Spleen (tissue), 13 donors: ENCODE measurements at places on chromosomes 6 and 20.
A peak's percentile ranks its signal among the peaks of the same experiment; 100 is the strongest.

- H3K4me3 ChIP-seq, result no peak overlapping the region
- no peak overlapping the region for H3K27ac ChIP-seq
- DNase-seq, result no peak
- no peaks in the 10 kb centered on the region for H3K36me3 ChIP-seq
- H3K27me3 ChIP-seq, result no peaks in the 10 kb centered on the region
Observed at GRCh38 chr6:169854813-169855212, 103.4 kb downstream of the ERMARD start.

DNA sequence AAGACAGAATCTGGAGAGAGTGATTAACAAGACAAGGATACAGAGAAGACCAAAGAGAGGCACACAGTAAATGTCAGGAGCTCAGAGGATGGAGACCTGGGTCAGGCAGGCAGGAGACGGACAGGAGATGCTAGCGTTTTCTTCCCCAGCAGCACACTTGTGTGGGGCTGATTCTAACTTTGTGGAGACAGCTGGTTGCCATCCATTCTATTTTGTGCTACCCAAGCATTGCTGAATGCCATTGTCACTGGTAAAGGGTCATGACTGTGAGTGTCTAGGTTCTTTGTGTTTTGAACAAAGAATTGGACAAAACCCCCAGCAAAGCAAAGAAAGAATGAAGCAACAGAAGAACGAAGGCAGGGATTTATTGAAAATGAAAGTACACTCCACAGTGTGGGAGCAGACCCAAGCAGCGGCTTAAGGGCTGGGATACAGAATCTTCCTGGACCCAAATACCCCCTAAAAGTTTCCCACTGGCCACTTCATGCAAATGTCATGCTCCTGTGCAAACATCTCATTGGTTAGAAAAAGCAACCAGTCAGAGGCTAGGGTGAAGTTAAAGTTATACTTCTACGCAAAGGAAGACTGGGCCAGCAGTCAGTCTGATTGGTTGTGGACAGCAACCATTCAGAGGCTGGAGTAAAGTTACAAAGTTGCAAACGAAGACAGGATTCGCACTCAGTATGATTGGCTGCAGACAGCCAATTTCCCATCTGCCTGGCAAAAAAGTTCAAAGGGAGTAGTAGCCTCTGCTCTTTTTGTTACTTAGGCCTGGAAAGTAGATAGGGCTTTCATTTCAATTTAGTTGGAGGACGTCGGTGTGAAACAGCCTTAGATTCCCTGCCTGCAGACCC is 17.5 kb downstream of the PTK7 start:
- H3K4me3 ChIP-seq, result peak overlapping the region; percentile 4
- H3K4me1 ChIP-seq, result no peaks in the 10 kb centered on the region
- H3K27me3 ChIP-seq, result no peaks in the 10 kb centered on the region
- no peaks in the 10 kb centered on the region for H3K36me3 ChIP-seq
- peak; percentile 19 for DNase-seq

DNA sequence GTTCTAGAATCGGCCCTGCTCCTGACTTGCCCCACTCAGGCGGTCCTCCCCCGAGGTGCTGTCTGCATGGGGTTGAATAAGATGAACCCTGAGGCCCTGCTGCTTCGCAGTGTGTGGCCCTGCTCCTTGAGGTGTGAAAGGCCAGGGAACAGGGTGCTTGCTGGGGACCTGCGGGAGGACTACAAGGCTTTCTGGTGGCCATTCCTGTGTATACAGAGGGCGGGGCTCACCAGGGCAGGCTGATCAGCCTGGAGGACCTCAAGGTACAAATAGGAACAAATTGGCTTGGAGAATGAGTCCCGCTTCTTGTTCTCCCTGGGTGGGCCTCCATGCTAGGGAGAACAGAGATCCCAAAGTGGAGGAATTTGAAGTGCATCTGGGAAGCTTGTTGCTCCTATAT is 5.7 kb downstream of the NOTCH4 start:
- H3K27ac ChIP-seq, result no peak overlapping the region
- no peak overlapping the region for H3K4me3 ChIP-seq

DNA sequence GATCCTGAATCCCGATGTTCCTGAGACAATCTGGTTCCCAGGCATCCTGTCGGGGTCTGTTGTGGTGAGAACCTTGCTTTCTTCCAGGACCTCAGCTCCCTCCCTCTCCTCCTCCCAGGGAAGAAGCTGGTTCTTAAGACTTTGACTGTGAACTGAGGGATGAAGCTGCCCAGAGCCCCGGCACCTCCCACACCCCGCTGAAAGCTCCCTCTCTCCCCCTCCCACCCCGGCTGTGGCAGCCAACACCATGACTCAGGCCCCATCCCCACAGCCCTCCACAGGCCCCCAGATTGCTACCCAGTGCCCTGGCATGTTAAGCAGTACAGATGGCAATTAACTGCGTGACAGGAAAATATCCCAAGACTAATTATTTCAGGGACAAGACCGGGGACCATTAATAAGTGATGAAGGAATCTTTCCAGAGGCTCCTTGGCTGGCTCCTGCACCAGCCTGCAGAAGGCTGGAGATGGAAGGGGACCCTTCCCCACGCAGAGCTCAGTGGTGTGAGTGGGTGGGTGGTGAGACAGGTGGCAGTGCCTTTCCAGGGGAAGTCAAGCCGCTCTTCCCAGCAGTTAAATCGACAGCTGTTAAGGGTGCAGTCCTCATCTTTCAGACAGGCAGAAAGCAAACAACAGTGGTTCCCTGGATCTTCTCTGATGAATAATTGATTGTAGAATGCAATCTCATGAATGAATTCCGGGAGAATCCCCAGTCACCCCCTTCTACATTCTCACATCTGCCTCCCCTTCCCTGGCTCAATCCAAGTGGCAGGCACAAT is 237.9 kb downstream of the LRFN2 start:
- H3K27ac ChIP-seq, result no peak overlapping the region
- H3K27me3 ChIP-seq, result no peaks in the 10 kb centered on the region
- no peak for DNase-seq
- peaks cover 21% of the 10 kb centered on the region for H3K4me1 ChIP-seq

- no peak overlapping the region for H3K4me3 ChIP-seq
- H3K36me3 ChIP-seq, result no peaks in the 10 kb centered on the region
- H3K27me3 ChIP-seq, result no peaks in the 10 kb centered on the region
- H3K4me1 ChIP-seq, result no peaks in the 10 kb centered on the region
- no peak overlapping the region for H3K27ac ChIP-seq
- no peak for DNase-seq
Observed at GRCh38 chr6:77561768-77562314, 91.0 kb upstream of the MEI4 start.

GRCh38 chr6:118509009-118509617 is 39.0 kb upstream of the PLN start:
- DNase-seq, result no peak
- no peaks in the 10 kb centered on the region for H3K4me1 ChIP-seq
- no peaks in the 10 kb centered on the region for H3K27me3 ChIP-seq
- H3K36me3 ChIP-seq, result peaks cover 10% of the 10 kb centered on the region
- no peak overlapping the region for H3K27ac ChIP-seq
- no peak overlapping the region for H3K4me3 ChIP-seq

GRCh38 chr6:89887452-89888137 is 6.7 kb upstream of the GJA10 start:
- peak; percentile 70 for DNase-seq
- no peaks in the 10 kb centered on the region for H3K27me3 ChIP-seq
- no peaks in the 10 kb centered on the region for H3K36me3 ChIP-seq

- peaks cover 29% of the 10 kb centered on the region for H3K4me1 ChIP-seq
- H3K36me3 ChIP-seq, result no peaks in the 10 kb centered on the region
- H3K27ac ChIP-seq, result peak overlapping the region; percentile 54
- no peak overlapping the region for H3K4me3 ChIP-seq
- DNase-seq, result no peak
Observed at GRCh38 chr6:39808964-39809363, 16.8 kb downstream of the DAAM2 start.

GRCh38 chr20:1392443-1392692 is 486 bp downstream of the FKBP1A start:
- H3K4me3 ChIP-seq, result peak overlapping the region; percentile 98
- no peaks in the 10 kb centered on the region for H3K27me3 ChIP-seq
- H3K27ac ChIP-seq, result peak overlapping the region; percentile 96
- no peak for DNase-seq
- H3K36me3 ChIP-seq, result no peaks in the 10 kb centered on the region
